ENCODE measurements at places on chromosomes 2 and 18.
A peak's percentile ranks its signal among the peaks of the same experiment; 100 is the strongest.

- no peak for DNase-seq
These were observed 135.4 kb downstream of the ABCA12 start for GRCh38 chr2:215003001-215003400.

DNA sequence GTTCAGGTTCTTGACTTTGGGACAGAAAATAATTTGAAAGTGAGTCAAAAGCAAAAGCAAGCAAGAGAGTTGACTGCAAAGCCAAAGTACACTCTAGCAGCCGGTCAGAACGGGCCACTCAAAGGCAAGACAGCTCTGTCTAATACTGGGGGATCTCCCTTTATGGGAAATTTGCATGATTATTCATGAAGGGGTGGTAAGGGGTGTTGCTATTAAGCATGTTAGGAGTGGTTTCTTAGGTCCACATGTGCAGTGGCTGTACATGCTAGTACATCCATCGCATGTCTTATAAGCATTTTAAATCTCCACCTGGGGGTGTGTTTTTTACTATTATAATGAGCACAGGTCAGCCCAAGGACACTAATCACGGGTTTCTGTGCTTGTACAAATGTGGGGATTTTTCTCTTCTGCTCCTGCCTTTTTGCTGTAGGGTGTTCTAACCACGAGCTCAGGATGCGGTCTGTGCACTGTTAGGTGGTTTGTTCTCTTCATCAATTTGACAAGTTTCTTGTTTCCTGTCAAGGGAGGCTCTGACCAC lies 60.2 kb upstream of the SPP2 start:
- DNase-seq, result no peak

DNA sequence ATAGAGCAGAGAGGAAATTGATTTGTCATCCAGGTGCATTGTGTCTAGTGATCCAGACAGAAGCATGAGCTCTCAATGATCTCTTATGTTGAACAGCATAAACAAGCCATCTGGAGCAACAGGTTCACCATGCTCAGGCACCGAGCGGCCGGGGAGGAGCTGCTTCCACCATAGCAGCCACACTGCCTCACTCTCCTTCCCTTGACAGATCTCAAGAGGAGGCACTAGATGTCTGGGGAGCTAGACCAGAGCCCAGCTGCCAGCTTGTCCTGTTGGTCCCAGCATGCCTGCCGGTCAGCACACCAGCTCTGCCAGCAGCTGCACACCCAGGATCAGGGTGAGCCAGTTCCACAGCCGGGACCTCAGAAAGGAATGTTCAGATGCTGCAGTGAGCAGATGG lies 17.5 kb upstream of the LONRF2 start:
- DNase-seq, result no peak

GRCh38 chr18:43714343-43715010 lies 437.2 kb upstream of the SYT4 start:
- DNase-seq, result no peak

GRCh38 chr2:204654669-204655068 lies 109.4 kb downstream of the PARD3B start:
- DNase-seq, result no peak

- no peak for DNase-seq
These were observed 322.2 kb upstream of the HS6ST1 start for GRCh38 chr2:128640845-128641360.

GRCh38 chr2:67880291-67880761 lies 182.5 kb downstream of the C1D start:
- DNase-seq, result peak; percentile 60

GRCh38 chr2:37500031-37500430 lies 155.6 kb downstream of the QPCT start:
- no peak for DNase-seq

- no peak for DNase-seq
These were observed 142.7 kb upstream of the CREB1 start for GRCh38 chr2:207387001-207387571.

- no peak for DNase-seq
These were observed 291.6 kb upstream of the STON1 start for GRCh38 chr2:48238381-48238780.

DNA sequence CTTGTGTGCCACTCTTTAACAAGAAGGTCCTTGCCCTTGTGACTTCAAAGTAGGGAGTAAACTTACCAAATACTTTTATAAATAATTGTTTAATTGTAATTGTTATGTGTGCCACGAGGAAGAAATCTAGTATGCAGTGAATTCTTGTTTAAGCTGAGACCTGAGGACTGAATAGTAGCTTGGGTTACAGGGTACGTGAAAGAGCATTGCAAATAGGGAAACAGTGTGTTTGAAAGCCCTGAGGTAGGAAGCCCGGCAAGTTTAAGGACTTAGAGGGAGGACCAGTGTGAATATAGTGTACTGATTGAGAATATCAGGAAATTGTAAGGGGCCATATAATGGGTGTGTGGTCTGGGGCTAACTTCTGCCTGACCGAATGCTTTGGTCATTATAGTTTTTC lies 26.2 kb downstream of the PHLPP1 start:
- DNase-seq, result no peak

GRCh38 chr2:8465560-8465959 lies 216.3 kb upstream of the ID2 start:
- no peak for DNase-seq

GRCh38 chr2:41764131-41764530 lies 283.7 kb upstream of the PKDCC start:
- no peak for DNase-seq

DNA sequence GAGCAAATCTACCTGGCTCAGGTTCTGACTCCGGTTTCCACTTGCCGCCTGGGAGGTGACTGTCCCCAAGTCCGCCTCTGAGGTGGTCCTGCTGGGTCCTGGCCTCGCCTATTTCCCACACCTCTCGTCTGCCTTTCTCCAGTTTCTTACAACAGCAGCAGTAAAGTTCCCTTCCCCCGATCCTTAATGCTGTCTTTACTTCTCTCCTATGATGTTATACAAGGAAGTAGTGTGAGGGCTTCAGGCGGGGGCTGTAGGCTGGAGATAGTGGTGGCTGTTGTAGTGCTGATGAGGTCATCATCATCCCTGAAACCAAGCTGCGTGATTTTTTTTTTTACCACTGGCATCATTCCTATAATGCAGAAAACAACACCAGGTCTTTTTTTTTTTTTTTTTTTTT lies 18.9 kb downstream of the TGIF1 start:
- DNase-seq, result no peak

- DNase-seq, result no peak
These were observed 521.8 kb upstream of the TCF4 start for GRCh38 chr18:56109757-56110156.

- DNase-seq, result no peak
These were observed 116.5 kb upstream of the SERTAD2 start for GRCh38 chr2:64770137-64770780.

DNA sequence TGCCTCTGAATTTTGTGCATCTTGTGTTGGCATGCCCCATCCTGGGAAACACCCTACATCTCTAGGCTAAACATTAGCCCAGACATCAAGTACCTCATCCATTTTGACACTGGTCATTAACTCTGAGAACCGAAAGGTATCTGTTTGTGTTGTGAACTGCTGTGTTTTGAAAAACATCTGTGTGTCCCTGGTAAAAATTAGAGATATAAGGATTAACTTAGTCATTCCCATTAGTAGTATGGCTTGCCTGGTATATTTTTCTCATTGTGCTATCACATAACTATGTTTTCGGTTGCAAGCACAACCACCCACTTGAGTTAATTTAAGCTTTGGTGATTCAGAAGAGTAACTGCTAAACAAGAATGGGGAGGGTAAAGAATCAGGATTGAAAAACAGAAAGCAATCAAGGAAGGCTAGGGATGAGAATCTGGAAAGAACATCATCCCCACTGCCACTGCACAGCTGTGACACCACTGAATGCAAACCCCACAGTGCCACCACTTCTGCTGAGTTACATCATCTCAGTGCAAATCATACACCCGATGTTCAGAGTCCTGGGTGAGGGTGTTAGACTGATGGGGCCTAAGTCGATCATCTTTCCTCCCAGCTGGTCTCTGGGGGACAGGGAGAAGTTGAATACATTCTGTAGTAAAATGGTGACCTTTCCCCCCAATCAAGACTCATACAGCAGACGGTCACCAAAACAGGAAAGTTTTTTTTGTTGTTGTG lies 234.0 kb downstream of the EPHA4 start:
- DNase-seq, result no peak
